ENCODE measurements at places on chromosomes 7 and 10.

DNA sequence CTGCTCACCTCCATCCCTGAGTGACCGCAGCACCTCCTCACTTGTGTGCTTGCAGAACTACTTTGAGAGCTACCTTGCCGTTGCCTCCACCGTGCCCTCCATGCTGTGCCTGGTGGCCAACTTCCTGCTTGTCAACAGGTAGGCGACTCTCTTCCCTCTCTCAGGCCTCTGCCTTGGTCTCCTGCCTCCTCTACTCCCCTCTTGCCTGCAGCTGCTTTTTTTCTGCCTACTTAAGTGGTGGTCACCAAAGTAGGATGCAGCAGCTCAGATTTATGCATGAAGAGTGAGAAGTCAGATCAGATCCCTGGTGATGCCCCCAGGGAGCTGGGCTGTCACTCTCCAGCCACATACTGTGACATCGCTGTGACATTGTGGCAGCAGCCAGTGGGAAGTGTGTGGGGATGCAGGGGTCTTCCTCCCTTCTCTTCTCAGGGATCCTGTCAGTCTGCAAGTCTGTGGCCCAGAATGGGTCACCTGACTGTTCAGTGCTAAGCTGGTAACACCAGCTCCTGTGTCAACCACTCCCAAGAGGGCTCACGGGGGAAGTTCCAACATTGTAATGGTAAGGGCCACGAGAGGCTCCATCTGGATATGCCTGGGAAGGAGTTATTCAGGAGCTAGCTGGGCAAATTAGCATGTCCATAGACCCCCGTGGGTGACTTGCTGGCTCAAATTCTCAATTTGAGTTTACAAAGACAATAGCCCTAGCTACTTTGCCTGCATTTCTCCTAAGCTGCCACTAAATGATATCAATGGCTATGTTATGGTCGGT lies 25.3 kb downstream of the SLC29A3 start:
- H3K27ac ChIP-seq, result no peak overlapping the region
- no peak for DNase-seq
- no peak overlapping the region for H3K4me3 ChIP-seq
- H3K27me3 ChIP-seq, result no peaks in the 10 kb centered on the region
- no peaks in the 10 kb centered on the region for H3K36me3 ChIP-seq

GRCh38 chr10:65423043-65423442 lies 1502.8 kb upstream of the LRRTM3 start:
- H3K4me1 ChIP-seq, result no peaks in the 10 kb centered on the region
- H3K4me3 ChIP-seq, result no peak overlapping the region
- no peaks in the 10 kb centered on the region for H3K36me3 ChIP-seq
- no peak overlapping the region for H3K27ac ChIP-seq

GRCh38 chr10:2989292-2989947 lies 77.9 kb upstream of the PFKP start:
- H3K36me3 ChIP-seq, result no peaks in the 10 kb centered on the region
- H3K27me3 ChIP-seq, result peaks cover 5% of the 10 kb centered on the region
- no peak for DNase-seq

- no peaks in the 10 kb centered on the region for H3K36me3 ChIP-seq
- no peak for DNase-seq
- no peak overlapping the region for H3K4me3 ChIP-seq
- peak overlapping the region; percentile 86 for H3K27ac ChIP-seq
- H3K27me3 ChIP-seq, result no peaks in the 10 kb centered on the region
Observed at GRCh38 chr10:93126483-93127052, 52.9 kb downstream of the CYP26A1 start.

GRCh38 chr7:23043441-23043840 lies 29.5 kb upstream of the HYCC1 start:
- H3K27ac ChIP-seq, result no peak overlapping the region
- no peak for DNase-seq
- H3K4me3 ChIP-seq, result no peak overlapping the region

DNA sequence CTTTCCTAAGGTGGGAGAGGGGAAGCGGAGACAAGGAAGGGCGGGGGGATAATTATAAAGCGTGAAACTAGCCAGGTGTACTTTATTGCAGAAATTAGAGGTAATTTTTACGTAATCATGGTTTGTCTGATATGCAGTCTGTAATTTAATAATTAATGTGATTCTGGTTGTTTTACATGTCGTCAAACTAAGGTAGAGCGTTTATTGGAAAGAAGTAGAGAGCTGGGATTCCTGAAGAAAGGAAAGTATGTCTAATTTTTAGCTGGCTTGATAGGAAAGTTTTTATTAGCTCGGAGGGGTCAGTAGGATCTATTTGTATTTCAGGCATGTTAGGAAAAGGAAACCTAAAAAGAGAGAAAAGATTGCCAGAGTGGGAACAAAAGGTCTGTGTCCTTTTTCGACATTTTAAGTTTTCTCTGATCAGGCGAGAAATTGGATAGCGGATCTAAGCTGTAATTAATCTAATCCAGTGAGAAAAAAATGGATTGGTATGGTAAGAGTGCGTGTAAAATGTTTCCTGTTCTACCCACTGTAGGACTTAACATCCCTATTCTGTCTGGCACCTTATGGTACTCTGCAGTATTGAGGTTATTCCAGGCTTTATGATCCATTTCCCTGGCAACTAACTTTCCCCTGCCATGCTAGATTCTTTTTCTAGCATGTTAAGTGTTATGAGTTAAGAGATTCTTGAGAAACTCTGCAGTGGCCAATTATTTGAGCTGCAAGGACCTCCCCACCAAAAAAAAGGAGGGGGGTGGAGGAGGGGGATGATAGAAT lies 1.4 kb downstream of the CELF2 start:
- H3K4me3 ChIP-seq, result peak overlapping the region; percentile 85
- DNase-seq, result no peak
- peaks cover 2% of the 10 kb centered on the region for H3K4me1 ChIP-seq
- peaks cover 39% of the 10 kb centered on the region for H3K27me3 ChIP-seq
- H3K36me3 ChIP-seq, result no peaks in the 10 kb centered on the region

DNA sequence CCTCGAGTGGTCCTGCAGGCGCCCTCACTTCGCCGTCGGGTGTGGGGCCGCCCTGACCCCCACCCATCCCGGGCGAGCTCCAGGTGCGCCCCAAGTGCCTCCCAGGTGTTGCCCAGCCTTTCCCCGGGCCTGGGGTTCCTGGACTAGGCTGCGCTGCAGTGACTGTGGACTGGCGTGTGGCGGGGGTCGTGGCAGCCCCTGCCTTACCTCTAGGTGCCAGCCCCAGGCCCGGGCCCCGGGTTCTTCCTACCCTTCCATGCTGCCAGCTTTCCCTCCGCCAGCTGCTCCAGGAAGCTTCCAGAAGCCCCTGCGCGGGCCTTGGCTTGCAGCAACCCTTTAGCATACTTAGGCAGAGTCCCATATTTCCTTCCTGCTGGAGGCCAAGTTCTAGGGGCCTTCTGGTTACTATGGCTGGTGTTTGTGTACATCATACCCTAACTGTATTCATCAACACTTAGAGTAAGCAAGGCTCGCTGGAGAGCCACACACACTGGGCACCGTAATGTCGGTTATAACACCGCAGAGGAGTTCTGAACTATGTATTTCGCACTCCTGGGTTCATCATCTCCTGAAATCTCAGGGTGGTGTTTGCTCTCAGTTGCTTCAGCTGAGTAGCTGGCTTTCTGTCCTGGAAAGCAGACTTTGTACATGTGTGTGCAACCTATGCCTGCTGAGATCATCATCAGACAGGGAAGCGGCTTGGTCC lies 471 bp downstream of the MGMT start:
- peaks cover 14% of the 10 kb centered on the region for H3K36me3 ChIP-seq
- peak overlapping the region; percentile 67 for H3K27ac ChIP-seq
- H3K4me1 ChIP-seq, result peaks cover 3% of the 10 kb centered on the region
- H3K4me3 ChIP-seq, result peak overlapping the region; percentile 93

DNA sequence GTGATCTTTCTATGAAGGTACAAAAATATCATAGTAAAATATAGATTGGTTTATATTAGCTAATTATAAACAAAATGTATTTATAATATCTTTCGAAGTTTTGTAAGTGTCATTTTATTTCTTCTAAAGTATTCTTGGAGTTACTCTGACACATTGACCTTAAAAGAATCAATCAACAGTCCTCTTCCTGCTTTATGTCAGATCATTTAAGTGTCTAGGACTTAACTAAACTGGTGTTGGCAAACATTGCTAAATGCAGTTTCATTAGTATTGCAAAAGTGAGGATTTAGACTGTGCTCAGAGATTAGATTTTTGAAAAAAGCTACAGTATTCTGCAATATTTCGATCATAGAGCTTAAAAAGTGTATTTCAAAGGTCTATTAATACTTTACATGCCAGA lies 10.3 kb downstream of the GLCCI1 start:
- H3K27me3 ChIP-seq, result no peaks in the 10 kb centered on the region
- no peak for DNase-seq
- no peaks in the 10 kb centered on the region for H3K36me3 ChIP-seq
- no peaks in the 10 kb centered on the region for H3K4me1 ChIP-seq
- H3K4me3 ChIP-seq, result no peak overlapping the region

- no peak for DNase-seq
- no peaks in the 10 kb centered on the region for H3K36me3 ChIP-seq
- no peak overlapping the region for H3K27ac ChIP-seq
- no peaks in the 10 kb centered on the region for H3K27me3 ChIP-seq
Observed at GRCh38 chr10:35434533-35434932, 98.2 kb downstream of the CCNY start.

DNA sequence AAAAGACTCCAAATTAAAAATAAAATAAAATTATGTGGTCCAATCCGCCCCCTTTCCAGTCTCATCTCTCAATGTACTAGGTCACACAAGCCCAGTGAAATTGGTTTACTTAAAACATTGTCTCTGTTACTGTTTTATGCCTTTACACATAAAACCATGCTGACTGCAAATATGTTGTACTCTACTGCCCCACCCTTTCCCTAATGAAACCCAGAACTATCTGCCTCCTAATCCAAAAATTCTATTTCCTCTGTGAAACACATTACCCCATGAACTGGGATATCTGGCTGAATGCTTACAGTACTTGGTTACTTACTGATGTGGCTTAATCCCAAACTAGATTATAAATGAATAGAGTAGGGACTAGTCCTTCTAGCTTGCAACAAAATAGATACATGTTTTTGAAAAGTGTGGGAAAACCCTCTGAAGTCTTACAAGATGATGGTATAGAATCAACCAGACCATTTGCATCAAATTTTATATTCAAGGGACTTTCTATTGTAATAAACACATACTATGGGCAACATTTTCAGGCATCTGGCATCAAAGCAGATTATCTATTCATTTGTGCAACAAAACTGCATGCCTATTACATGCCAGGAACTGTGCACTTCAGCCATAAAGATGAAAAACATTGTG lies 10.0 kb upstream of the KMT2E start:
- peaks cover 29% of the 10 kb centered on the region for H3K36me3 ChIP-seq
- no peak for DNase-seq
- H3K27me3 ChIP-seq, result no peaks in the 10 kb centered on the region
- H3K4me1 ChIP-seq, result peaks cover 48% of the 10 kb centered on the region

- H3K4me1 ChIP-seq, result no peaks in the 10 kb centered on the region
- DNase-seq, result no peak
- H3K4me3 ChIP-seq, result no peak overlapping the region
- no peaks in the 10 kb centered on the region for H3K27me3 ChIP-seq
- no peak overlapping the region for H3K27ac ChIP-seq
Observed at GRCh38 chr10:85047170-85047834, 718.9 kb downstream of the CCSER2 start.

Measured in small intestine (tissue), 16 donors.